ENCODE measurements at places on chromosomes 16 and 17.

- DNase-seq: no peak
Measured at GRCh38 chr16:84464116-84464515, 40.3 kb downstream of the MEAK7 start.

DNA sequence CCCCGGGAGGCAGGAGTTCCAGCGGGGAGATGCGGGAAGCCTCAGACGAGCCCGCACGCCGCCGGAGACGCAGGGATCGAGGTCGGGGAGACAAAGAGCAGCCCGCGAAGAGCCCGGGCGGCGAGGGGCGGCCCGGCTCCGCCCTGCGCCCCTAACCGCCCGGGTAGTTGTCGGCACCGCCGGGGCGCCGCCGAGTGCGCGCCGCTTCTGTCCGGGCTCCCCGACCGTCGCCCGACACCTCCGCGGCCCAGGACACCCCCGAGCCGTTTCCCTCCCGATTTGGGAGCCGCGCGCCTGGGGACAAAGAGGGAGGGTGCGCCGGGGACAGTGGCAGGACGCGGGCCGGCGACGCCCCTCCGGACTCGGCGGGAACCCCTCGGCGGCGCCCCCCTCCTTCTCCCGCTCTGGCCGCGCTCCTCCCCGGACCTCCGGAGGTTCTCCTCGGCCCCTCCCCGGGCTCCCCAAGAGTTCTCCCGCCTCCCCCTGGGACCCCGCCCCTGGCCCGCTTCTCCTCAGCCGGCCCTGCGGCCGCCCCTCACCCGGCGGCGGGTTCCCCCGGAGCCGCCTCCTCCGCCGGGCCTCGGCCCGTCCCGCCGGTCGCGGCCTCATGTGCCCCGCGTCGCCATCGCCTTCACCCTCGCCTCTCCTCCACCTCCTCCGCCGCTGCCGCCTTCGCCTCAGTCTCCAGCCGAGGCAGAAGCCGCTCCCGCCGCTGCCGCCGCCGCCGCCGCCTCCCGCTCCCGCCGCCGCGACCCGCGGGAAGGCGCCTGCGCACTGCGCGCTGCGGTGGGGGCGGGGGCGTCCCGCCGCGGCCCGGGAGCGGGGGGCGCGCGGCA, at the start of gene GJC1:
Gene GJC1 (minus strand): TSS at position 765 of the 836 bp plus-strand sequence. CDS start 24,470 bp downstream, outside the sequence.
- no peak for DNase-seq

DNA sequence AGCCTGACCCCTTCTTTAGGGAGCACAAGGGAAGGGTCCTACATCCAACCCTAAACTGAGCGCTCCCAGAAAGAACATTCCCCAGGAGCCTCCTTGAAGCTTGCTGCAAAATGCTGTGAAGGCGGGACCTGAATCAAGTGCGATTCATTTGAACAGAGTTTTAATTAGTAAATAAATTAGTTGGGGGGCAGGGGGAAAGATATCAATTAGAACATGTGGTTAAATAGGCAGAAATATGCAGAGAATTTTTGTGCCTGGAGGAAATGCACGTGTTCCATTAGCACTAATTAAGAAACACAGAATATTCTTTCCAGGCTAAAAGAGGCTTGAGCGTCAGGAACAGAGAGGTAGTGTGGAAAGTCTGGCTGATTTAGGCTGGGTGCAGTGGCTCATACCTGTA, 38.5 kb upstream of the SHISA9 start:
- no peak for DNase-seq

- DNase-seq: no peak
Measured at GRCh38 chr16:3574195-3574594, 3.0 kb downstream of the NLRC3 start.

DNA sequence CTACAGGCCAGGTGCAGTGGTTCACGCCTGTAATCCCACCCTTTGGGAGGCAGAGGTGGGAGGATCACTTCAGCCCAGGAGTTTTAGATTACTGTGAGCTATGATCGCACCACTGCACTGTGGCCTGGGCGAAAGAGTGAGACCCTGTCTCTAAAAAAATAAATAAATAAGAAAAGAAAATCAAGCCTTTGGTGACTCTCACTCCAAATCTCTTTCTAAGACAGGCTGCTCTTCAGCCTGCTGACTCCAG, 976 bp downstream of the ABCC3 start:
- DNase-seq: no peak

DNA sequence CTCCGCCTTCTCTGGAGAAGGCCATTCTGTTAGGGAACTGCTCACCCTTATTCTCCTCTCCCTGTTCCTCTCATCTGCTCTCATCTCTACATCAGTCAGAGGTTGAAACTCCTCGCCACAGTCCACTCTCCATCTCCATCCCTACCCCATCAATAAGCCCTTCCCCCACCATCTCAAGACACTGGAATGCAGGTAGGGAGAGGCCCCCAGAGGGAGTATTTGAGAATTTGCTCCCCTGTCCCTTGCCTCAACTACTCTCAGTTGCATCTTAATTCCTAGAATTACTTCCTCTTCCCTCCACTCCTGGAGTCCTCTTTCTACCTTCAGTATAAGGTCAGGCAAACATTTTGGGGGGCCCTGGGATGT, 2.0 kb upstream of the AATF start:
- DNase-seq: no peak

DNA sequence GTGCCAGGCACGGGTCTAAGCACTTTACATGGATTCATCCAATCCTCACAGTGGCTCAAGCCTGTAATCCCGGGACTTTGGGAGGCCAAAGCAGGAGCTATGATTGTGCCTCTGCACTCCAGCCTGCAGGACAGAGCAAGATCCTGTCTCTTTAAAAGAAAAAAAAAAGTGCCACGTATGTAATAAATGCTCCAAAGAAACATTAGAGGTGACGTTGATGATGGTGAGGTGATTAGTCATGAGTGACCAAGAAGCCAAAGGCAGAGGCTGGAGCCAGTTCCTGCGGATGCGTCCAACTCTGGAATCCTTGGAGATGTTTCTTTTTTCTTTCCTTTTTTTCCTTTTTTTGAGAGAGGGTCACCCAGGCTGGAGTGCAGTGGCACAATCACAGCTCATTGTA, 59.4 kb upstream of the SIAH1 start:
- no peak for DNase-seq

GRCh38 chr17:22512997-22513538, 820.7 kb downstream of the KCNJ18 start:
- no peak for DNase-seq

GRCh38 chr16:69411064-69411985, 13.1 kb upstream of the CYB5B start:
- DNase-seq: no peak

DNA sequence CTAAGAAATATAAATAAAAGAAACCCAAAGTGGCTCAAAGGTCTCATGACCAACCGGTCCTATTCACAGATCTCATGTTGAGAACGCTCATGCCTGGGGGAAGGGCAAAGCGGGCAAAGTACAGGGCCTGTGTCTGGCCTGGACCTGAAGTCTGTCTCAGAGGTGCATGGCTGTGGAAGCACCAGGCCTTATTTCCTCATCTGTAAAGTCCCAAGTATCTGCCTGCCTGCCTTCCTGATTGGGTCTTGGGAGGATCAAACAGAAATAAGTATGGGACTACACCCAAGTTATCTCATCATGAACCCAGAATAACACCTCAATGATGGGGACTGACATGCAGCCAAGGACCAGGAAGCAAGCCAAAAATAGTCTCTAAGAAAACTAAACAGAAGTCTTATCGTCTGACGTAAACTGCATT, 14.2 kb downstream of the AXIN2 start:
- DNase-seq: no peak

GRCh38 chr16:56645311-56645710, 6.4 kb upstream of the MT1B start:
- DNase-seq: no peak

DNA sequence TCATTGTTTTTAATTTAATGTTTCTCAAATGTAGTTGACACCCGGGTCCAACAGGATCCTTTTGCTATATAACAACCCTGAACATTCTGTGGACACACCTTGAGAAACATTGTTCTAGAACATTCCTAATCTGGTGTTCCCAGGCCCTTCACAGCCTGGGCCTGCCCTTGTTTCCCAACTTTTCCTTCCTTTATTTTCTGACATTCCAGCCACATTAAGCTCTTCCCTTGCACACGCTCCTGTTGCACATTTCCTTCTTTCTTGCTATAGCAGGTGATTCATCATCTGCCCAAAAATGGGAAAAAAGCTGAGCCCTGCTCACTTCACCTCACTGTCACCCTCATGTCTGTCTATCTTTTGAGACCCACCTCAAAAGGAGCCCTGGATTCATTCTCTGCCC, 67.9 kb upstream of the MARCHF10 start:
- no peak for DNase-seq

DNA sequence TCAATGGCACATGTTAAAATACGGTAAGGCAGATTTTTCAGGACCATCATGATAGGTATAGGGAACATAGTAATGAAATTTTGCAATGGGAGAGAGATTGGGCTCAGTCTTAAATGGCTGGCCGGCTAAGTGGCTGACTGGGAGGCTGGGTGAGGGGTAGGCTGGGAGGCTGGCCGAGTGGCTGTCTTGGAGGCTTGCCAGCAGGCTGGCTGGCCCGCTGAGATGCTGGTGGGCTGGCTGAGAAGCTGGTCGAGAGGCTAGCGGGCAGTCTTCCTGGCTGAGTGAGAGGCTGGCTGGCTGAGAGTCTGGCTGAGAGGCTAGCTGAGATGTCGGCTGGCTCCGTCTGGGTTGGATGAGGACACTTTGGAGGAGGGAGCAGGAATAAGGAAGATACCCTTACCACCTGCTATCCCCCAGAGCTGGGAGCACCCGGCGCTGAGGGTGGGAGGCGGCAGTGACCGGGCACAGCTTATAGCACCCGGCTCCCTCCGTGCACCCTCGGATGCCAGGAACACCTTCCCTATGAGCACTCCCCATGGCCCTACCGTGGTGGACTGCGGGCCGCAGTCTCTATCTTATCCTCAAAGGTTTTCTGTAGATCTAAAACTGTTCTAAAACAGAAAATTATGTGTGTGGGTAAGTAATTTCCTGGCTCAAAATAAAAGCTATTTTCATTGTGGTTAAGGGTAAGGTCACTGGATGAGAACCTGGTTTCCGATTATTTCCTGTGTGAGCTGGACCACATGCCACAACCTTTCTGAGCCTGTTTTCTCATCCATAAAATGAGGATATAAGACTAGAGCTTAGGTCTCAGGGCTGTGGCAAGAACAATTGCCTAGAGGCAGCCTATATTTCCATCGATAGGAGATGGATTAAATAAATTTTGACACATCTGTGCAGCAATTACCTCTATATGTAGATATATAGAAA, 34.5 kb upstream of the TMC5 start:
- peak; percentile 65 for DNase-seq

DNA sequence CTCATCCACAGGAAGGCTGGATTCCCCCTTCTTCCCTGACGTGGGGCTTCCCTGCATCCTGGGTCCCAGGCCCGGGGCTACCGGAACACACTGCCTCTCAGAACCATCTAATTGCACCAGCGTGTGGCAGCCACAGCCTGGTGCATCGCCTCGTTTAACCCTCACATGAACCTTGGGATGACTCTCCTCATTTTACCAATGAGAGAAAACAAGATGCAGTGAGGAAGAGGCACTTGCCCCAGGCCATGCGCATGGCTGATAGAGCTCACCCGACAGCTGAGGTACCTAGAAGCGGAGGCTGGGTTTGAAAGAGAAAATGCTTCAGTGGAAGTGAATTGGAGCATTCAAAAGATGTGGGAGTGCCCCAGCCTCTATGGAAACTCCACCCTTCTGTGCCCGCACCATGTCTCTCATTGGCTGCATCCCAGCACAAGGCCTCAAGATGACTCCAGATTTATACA, 162.3 kb downstream of the KATNIP start:
- peak; percentile 37 for DNase-seq
